ENCODE measurements at places on chromosomes 2 and 18. TPM values are rescaled to one million over a fixed set of nuclear protein-coding genes. Genes with fewer than 3 reads are reported as not detected.

The SIX2 gene
- 1.1 TPM for total RNA-seq

The CAMKMT gene
- 7.6 TPM for total RNA-seq

The FAM98A gene
- 48.0 TPM for total RNA-seq

The DSG4 gene
- not detected for total RNA-seq

The NETO1 gene
- not detected for total RNA-seq

The RAB31 gene
- total RNA-seq, result 50.5 TPM

The DNAH7 gene
- total RNA-seq, result 1.4 TPM

The CD8B2 gene
- not detected for total RNA-seq

The ASXL3 gene
- total RNA-seq, result 0.87 TPM

The APCDD1 gene
- total RNA-seq, result not detected

The IRS1 gene
- total RNA-seq, result 21.6 TPM

The MREG gene
- total RNA-seq, result 3.2 TPM

The VAMP8 gene
- total RNA-seq, result 0.12 TPM

The FAM110C gene
- total RNA-seq, result not detected

The LTBP1 gene
- total RNA-seq, result 502 TPM

The CGREF1 gene
- 6.2 TPM for total RNA-seq

The PXDN gene
- 102 TPM for total RNA-seq

The CXCR1 gene
- total RNA-seq, result not detected

The DAPL1 gene
- total RNA-seq, result not detected

The FBXO36 gene
- 1.9 TPM for total RNA-seq

The DSC3 gene
- total RNA-seq, result 0.12 TPM

The RGPD4 gene
- total RNA-seq, result not detected

The LOXHD1 gene
- not detected for total RNA-seq

The GPR39 gene
- 3.1 TPM for total RNA-seq

The GAREM2 gene
- total RNA-seq, result 0.22 TPM

The TUBB8B gene
- not detected for total RNA-seq

The TXNDC2 gene
- total RNA-seq, result 0.22 TPM

The ARL5A gene
- total RNA-seq, result 80.6 TPM

The ANKRD30BL gene
- total RNA-seq, result not detected

The SERPINB2 gene
- total RNA-seq, result 2.4 TPM

The FOXI3 gene
- total RNA-seq, result not detected

The ITPRIPL1 gene
- 5.1 TPM for total RNA-seq

The MOGAT1 gene
- total RNA-seq, result not detected

The ACMSD gene
- total RNA-seq, result not detected

The BCL2 gene
- 2.7 TPM for total RNA-seq

Data from uterine smooth muscle cell (primary cell).